ENCODE measurements at places on chromosomes 16 and 17. TPM values are rescaled to one million over a fixed set of nuclear protein-coding genes. Genes with fewer than 3 reads are reported as not detected.

- DNase-seq: no peak
These were observed 6.5 kb downstream of the IRX5 start for GRCh38 chr16:54936979-54937670.

DNA sequence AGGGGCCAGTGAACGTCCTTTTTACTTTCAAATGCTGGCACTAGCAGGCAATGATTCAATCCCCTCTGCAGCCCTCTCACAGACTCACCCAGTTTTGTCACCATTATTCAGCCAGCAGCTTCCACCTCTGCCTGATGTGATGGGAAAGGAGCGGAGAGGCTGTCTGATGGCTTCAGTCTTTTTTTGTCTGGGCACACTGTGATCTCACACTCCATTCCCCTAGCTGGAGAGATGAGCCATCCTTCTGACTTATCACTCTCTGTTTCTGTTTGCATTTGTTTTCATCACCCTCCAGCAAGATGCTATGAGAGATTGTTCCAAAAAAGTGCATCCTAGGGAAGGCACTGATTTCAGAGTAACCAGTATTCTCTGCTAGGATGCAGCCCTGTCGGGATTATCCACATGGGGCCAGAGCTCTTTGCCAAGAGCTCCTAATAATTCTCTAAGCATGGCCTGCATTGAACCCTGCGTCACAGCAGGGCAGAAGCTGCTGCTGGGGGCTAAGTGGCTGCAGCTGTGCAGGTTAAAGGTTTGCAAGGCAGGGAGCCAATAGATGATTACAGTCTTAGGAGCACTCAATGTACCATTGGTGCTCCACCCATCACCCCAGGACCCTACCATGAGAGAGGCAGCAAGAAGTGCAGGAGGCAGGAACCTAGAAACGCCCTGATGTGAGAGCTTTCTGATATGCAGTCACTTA is 236.1 kb upstream of the C16orf82 start:
- no peak for DNase-seq

DNA sequence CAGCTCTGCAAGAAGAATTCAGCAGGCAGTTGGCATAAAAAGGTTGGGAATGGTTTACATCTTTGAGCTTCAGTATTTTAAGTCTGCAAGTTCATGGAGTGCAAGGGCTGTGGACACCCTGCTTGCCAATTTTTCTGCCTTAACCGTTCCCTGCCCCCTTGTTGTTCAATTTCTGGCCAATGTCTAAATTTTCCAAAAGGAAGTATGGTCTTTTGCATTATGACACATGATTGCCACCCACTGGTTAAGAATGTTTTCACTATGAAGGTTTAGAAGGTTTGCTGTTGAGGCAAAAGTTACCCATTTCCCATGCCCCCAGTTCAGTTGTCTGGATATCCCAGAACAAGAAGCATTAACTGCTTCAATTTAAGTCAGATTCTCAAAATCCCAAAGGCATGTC is 441.9 kb downstream of the CDH13 start:
- DNase-seq: no peak

GRCh38 chr16:12900156-12900555 is 1.2 kb upstream of the SHISA9 start:
- DNase-seq: no peak

GRCh38 chr17:4560837-4561256 is 470 bp upstream of the GGT6 start:
- no peak for DNase-seq

DNA sequence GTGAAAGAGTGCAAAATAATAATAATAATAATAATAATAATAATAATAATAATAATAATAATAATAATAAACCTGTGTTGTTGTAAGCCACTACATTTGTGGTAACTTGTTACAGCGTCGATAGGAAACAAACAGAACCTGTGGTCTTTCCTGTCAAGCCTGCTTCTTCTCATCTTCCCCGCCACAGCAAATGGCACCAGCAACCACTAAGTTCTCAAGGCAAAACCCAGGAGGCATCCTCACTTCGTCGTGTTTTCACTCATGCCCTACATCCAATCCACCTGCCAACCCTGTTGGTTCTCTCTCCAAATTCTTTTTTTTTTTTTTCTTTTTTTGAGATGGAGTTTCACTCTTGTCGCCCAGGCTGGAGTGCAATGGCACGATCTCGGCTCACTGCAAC is 34.2 kb downstream of the ITGAE start:
- DNase-seq: no peak

DNA sequence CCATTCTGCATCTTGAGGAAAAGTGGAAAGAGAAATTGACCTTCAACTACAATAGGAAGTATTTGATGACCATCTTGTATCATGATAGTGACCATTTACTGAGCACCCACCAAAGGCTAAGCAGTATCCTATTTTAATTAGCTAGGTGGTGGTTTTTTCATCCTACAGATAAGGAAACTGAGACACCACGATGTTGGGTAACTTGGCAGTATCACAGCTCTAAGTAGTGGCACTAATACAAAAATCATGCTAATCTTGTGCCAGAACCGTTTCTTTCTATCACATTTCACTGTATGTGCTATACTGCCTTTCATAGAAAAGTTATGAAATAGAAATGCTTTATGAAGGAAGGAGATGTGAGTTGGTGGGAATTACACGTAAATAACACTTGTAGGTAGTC is 2.3 kb downstream of the EVI2B start:
- no peak for DNase-seq

DNA sequence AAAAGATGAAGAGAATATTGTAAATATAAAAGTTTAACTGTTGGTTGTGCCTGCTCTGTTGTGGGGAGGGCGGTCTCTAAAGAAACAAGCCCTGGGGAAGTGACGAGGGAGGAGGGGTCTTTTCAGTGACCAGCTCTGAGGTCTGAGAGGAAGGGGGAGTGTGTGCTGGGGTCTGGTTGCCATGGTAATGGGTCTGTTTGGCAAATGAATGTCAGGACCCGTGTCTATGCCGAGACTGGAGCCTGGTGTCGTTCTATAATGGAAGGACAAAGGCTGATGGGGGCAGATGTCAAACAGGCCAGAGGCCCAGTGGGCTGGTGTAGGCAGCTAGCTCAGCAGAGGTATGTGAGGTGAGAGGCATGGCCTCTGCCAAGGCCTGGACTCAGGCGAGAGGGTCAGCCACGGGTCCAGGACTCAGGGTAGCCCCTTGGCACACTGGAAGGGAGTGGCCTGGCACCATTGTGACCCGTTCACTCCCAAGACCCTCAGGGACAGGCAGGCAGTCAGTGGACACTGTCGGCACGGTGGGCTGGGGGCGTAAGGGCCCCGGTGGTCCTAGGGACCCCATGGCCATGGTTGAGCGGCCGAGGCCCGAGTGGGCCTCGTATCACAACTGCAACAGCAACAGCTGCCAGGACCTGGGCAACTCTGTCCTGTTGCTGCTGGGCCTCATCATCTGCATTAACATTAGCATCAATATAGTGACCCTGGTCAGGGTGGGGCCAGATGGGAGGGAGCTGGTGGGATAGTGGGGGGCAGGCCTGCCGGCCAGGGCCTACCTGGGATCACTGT is at the start of gene SPEM1:
Gene SPEM1, plus strand, starts transcription at position 506 of the 792 bp plus-strand sequence. Its CDS starts 61 bp downstream, at position 567.
- DNase-seq: no peak

DNA sequence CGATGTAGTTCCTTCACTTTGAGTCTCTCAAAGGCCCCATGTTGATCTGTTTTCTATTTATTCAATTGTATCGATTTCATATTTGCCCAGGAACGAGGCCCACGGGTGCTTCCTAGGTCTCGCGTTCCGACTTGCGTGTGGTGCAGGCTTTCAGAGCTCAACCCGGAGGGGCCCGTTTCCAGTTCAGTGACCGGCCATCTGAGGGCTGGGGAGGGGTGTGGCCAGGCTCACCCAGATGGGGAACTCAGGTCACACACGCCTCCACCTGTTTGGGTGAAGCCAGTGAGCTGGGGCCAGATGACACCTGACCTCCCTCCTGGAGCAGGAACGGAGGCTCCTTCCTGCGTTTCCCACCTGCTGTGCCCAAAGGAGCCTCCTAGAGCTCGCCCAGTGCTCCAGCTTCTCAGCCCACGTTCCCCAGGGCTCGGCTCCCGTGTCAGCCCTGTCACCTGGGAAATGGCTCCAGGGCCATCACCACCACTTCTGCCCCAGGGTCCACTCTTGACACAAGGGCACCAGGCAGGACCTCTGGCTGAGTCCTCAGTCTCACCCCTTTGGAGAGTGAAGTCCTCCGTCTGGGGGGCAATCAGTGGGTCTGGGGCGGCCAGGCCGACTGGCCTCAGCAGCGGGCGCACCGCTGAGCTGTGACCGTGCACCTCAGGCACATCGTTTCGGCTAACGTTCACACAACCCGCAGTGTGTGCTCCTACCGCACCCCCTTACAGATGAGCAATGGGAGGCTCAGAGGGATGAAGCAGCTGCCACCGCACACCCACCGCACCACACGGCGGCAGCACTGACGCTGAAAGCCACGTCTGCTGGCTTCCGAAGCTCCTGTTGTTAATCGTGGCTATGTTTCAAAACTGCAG is 18.0 kb downstream of the FOXF1 start:
- no peak for DNase-seq

GRCh38 chr17:30997842-30998241 is 27.0 kb downstream of the RNF135 start:
- DNase-seq: no peak

DNA sequence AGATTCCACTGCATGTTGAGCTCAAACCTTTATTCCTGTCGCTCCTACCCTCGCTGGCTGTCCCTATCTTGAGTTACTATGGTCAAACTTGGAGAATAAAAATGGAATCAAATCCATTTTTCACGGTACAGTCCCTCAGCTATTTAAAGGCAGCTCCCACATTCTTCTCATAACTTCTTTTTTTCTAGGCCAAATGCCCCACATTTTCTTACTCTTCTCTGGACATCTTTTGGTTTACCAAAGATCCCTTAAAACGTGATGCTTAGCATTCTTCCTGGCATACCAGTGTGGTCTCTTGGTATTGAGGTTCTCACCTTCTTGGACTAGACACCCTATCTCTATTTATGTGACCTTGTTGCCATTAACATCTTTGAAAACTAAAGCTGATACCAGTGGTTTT is 48.3 kb upstream of the MAF start:
- no peak for DNase-seq

DNA sequence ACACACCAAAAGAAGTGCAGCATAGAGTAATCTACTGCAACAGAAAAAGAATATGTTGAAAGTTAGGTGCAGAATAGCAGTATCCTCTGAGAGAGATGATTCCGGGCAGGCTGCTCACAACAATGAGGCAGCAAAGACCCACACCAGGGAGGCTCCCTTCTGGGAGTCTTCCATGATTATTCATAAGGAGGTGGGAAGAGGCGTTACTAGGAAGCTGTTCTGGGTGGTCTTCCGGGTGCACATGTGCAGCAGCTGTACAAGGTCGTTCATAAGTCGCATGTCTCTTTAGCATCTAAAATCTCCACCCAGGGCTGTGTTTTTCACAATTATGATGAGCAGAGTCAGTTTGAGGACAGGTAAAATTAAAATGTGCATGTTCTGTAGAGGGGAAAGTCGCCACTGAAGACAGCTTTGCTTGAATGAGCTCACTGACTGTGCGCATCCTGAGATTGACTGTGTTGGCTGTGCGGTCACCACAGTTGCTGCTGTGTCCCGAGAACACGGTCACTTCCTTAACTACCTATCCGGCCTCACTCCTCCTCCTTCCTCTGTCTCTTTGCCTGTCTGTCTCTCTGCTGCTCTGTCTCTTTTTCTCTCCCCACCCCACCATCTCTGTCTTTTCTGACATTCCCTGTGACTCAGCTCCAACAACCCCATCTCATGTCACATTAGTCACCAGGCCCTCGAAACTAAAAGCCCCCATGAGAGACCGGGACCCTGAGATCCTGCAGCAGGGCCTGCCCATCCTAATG is 125.5 kb upstream of the HSBP1 start:
- DNase-seq: no peak

DNA sequence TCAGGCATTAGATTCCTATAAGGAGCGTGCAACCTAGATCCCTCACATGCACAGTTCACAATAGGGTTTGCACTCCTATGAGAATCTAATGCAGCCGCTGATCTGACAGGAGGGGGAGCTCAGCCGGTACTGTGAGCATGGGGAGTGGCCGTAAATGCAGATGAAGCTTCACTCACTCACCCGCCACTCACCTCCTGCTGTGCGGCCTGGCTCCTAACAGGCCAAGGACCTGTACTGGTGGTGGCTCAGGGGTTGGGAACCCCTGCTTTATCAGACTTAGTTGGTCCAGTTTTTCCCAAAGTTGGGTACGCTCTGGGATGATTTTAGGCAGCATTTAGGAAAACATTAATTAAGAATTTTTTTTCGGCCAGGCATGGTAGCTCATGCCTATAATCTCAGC is 103.8 kb downstream of the MARF1 start:
- DNase-seq: no peak

DNA sequence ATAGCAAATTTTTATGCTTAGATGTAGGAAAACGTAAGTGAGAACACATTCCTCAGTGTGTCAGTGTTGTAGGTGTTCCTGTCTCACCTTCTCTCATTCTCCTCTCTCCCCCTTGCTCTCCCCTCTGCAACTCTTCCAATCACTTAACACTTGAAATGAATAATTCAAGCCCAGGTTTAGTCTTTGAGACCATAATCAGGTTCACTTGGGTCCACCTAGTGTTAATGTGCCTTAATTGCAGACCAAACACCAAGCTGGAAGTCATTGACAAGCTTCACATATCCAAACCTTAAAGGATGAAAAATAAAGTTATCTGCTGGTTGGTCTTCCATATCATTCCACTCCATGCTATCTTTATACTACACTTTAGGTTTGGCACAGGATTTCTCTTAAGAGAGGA is 37.0 kb downstream of the STXBP4 start:
- DNase-seq: no peak

DNA sequence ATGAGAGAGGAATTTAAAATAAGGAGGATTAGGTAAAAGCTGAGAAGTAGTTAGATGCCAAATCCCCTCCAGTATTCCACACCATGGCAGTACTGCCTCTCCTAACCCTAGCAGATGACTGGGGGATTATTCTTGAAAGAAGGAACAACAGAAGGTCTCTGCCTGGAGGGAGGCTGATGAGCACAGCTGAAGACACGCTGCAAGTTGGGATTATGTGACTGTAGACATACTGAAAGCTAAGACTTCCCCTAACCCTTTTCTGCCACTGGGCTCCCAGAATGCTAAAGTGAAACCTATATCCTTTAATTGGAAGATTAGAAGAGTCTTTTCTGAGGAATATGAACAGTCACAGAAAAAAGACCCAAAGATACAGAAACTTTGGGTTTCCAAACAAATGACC is 27.7 kb upstream of the SLC46A1 start:
- no peak for DNase-seq

DNA sequence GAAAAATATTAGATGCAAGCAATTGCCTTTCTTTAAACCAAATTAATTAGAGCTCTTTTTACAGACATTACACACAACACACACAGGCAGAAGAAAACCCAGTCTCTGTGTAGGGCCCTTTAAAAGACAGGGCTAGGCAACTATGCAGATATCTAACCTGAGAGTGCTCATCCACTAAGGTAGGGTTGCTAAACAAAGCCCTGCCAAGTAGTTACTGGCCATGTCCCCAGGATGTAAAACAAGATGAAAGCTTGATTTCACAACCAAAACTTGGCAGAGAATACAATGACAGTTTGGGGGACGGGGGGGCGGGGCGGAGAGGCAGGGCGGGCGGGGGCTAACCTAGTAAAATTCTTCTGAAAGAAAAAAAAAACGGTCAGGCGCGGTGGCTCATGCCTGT is 669.0 kb upstream of the CA10 start:
- DNase-seq: no peak

- no peak for DNase-seq
These were observed 1.4 kb downstream of the CUEDC1 start for GRCh38 chr17:57953705-57954396.

- no peak for DNase-seq
These were observed at the start of gene BRICD5 for GRCh38 chr16:2210386-2211365. BRICD5 (minus strand) TSS chr16:2210863; CDS start chr16:2210833, 30 bp downstream.

The CCR7 gene
- polyA plus RNA-seq: 622 TPM

The KRTAP4-3 gene
- not detected for polyA plus RNA-seq

The RAB37 gene
- polyA plus RNA-seq: 54.7 TPM

The USP10 gene
- polyA plus RNA-seq: 95.2 TPM

The CMTM4 gene
- not detected for polyA plus RNA-seq

The FBXW10 gene
- not detected for polyA plus RNA-seq

The PIRT gene
- polyA plus RNA-seq: not detected
